Caco-2 (cell line): ENCODE measurements at places on chromosomes 4 and X. TPM values are rescaled to one million over a fixed set of nuclear protein-coding genes. Genes with fewer than 3 reads are reported as not detected.

The ZGRF1 gene
- total RNA-seq = 14.7 and 15.7 TPM in 2 replicates

The ESX1 gene
- total RNA-seq = not detected in 2 replicates

The ACE2 gene
- 1.8 and 2.7 TPM in 2 replicates for total RNA-seq

The GABRG1 gene
- total RNA-seq = not detected in 2 replicates

The ATP2B3 gene
- total RNA-seq = not detected in 2 replicates

The RTL3 gene
- total RNA-seq = not detected in 2 replicates

The RASL11B gene
- 19.6 and 23.3 TPM in 2 replicates for total RNA-seq

The DCX gene
- not detected in 2 replicates for total RNA-seq

The LANCL3 gene
- 0.02 TPM in 1 of 2 replicates, not detected in the other for total RNA-seq

The FDCSP gene
- total RNA-seq = not detected in 2 replicates

The CA5B gene
- 4.1 and 4.2 TPM in 2 replicates for total RNA-seq

The PDGFRA gene
- total RNA-seq = 97.4 and 122 TPM in 2 replicates

The ARAF gene
- 65.4 and 68.5 TPM in 2 replicates for total RNA-seq

The TENM3 gene
- 94.7 and 101 TPM in 2 replicates for total RNA-seq

The BTC gene
- total RNA-seq = 0.09 and 0.14 TPM in 2 replicates

The TEX13B gene
- not detected in 2 replicates for total RNA-seq

The FAM47B gene
- total RNA-seq = not detected in 2 replicates

The GSTCD gene
- total RNA-seq = 20.5 and 21.3 TPM in 2 replicates

The SPP1 gene
- 0.77 and 0.88 TPM in 2 replicates for total RNA-seq

The BMP3 gene
- not detected in 2 replicates for total RNA-seq

The HMX1 gene
- 0.20 TPM in 1 of 2 replicates, not detected in the other for total RNA-seq

The NEIL3 gene
- 8.0 and 8.5 TPM in 2 replicates for total RNA-seq

The USP26 gene
- total RNA-seq = not detected in 2 replicates

The RTL5 gene
- 2.2 and 2.5 TPM in 2 replicates for total RNA-seq

The PNMA6F gene
- not detected in 2 replicates for total RNA-seq

The TCP11X2 gene
- total RNA-seq = not detected in 2 replicates

The DAPP1 gene
- not detected in 2 replicates for total RNA-seq

The SH3D19 gene
- 57.2 and 57.8 TPM in 2 replicates for total RNA-seq

The FGG gene
- total RNA-seq = 121 and 146 TPM in 2 replicates

The FAM47E gene
- total RNA-seq = 6.3 and 6.6 TPM in 2 replicates

The GPC3 gene
- total RNA-seq = 233 and 266 TPM in 2 replicates

The CT45A1 gene
- total RNA-seq = not detected in 2 replicates

The DKK2 gene
- total RNA-seq = not detected in 2 replicates

The STBD1 gene
- total RNA-seq = 3.8 and 4.2 TPM in 2 replicates

The FAM114A1 gene
- total RNA-seq = 20.8 and 21.7 TPM in 2 replicates

The FGF13 gene
- total RNA-seq = 7.1 and 8.5 TPM in 2 replicates

The SERTM2 gene
- total RNA-seq = 1.1 and 1.4 TPM in 2 replicates

The ELK1 gene
- 28.9 and 29.3 TPM in 2 replicates for total RNA-seq

The PAGE5 gene
- not detected in 2 replicates for total RNA-seq

The ATG4A gene
- 3.9 and 4.6 TPM in 2 replicates for total RNA-seq

The PLRG1 gene
- 99.4 and 113 TPM in 2 replicates for total RNA-seq

The HTR2C gene
- total RNA-seq = not detected in 2 replicates

The PARM1 gene
- 1.7 and 2.3 TPM in 2 replicates for total RNA-seq
